ENCODE measurements at places on chromosomes 12 and 14.

- DNase-seq, result peak; percentile 38
These were observed 50.0 kb downstream of the SPRING1 start for GRCh38 chr12:116687888-116688287.

- DNase-seq, result peak; percentile 37
These were observed 26.8 kb downstream of the CCDC177 start for GRCh38 chr14:69547701-69548348.

GRCh38 chr12:68980476-68981212 lies 47.7 kb upstream of the CPM start:
- DNase-seq, result no peak

GRCh38 chr12:94599189-94599588 lies 51.2 kb downstream of the TMCC3 start:
- DNase-seq, result no peak

- DNase-seq, result no peak
These were observed 380.1 kb downstream of the ZFP36L1 start for GRCh38 chr14:68412505-68413465.

DNA sequence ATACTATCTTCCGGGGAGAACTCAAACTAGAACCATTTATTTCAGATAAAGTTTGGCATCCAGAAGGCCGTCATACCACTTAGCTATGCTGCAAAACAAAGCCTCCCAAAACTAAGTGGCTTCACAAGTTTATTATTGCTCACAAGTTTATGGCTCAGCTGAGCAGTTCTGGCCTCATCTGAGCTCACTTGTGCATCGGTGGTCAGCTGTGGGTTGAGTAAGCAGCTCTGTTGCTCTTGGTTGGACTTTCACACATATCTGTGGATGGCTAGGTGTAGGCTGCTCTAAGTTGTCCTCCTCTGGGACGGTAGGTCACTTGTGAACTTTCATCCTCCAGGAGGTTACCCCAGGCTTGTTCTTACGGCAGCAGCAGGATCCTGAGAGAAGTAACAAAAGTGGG lies 162.7 kb downstream of the BTG1 start:
- no peak for DNase-seq

- no peak for DNase-seq
These were observed 18.7 kb downstream of the RCOR1 start for GRCh38 chr14:102610968-102611811.

- DNase-seq, result no peak
These were observed 203.8 kb downstream of the RASSF9 start for GRCh38 chr12:85632390-85632789.

- DNase-seq, result no peak
These were observed 50.0 kb upstream of the TCL1A start for GRCh38 chr14:95763875-95764274.

DNA sequence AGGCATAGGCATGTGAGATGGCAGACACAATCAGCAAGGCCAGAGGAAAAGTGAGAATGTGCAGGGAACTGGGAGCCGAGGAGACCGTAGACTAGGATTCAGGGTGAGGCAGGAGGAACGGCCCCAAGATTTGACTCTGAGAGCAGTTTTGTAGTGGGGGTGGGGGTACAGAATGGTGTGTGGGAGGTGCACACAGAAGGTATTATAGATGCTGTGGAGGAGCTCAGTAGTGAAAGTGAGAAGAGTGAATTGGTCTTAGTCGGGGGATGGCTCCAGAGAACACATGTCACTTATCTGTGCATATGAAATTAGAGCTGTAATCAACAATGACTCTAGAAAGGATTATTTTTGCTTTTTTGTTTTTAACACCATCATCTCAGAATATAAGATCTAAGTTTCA lies 11.9 kb downstream of the ZNF664 start:
- DNase-seq, result no peak

DNA sequence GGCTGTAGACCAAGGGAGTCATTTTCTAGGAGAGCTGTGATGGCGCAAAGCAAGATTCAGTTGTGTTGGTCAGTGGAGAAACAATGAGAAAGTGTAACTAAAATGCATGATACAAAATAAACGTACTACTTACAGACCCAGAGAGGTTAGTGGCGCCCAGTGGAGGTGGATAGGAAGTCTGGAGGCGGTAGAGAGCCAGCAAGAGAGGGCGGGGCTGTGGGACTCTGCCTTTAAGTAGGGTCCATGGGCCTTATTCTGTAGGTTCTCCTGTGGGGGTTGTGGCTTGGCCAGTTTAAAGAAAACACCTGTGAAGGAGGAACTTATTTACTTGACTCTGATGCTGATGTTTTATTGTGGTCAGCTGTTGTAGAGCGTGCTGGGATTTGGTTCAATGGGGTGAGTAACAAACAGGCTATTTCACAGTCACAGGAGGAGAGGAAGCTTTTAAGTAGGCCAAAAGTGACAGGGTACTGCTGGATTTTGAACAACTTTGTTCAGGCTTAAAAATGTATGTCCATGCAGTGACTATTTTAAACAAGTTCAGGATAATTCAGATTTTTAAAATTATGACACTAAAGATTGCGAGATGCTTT lies 1097.7 kb downstream of the TMTC2 start:
- DNase-seq, result no peak

DNA sequence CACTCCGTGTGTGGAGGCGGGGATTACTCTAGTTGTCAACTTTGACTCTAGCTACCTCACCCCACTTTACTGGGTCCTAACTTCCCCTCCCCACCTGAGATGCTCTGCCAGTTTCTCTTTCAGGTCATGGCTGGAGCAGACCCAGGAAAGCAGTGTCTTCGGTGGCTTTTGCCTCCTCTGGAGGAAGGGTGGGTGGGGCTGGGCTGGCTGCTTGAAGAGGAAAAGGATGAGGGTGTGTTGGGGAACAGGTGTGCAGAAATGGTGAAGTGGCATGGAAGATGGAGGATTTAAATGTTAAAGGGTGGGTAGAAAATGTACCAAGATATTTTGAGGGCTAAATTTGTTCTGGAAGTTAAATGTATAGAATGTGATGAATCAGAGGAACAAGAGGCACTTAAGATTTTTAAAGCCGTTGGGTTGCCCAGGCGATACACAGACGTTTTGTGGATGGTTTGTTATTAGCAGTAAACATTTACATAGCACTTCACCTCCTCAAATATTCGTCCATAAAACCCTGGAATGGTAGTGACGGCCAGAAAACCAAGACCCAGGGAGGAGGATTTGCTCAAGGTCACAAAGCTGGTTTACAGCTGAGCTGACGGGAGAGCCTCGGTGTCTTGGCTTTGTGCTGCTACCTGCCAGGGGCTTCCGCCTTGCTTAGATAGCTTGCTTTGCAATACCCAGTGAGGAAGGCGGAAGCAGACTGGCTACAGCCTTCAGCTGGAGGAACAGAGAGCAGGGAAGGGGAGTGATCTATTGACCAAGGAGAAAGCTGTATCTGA lies 72.2 kb upstream of the PRMT8 start:
- no peak for DNase-seq

DNA sequence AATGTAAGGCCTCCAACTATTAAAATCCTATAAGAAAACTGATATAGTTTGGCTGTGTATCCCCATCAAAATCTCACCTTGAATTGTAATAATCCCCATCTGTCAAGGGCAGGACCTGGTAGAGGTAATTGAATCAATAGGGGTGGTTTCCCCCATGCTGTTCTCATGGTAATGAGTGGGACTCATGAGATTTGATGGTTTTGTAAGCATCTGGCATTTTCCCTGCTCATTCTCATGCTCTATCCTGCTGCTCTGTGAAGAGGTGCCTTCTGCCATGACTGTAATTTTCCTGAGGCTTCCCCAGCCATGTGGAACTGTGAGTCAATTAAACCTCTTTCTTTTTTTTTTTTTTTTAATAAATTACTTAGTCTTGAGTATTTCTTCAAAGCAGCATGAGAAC lies 31.9 kb downstream of the TSPAN19 start:
- no peak for DNase-seq

- no peak for DNase-seq
These were observed 152.0 kb downstream of the BCAT1 start for GRCh38 chr12:24796876-24797275.

DNA sequence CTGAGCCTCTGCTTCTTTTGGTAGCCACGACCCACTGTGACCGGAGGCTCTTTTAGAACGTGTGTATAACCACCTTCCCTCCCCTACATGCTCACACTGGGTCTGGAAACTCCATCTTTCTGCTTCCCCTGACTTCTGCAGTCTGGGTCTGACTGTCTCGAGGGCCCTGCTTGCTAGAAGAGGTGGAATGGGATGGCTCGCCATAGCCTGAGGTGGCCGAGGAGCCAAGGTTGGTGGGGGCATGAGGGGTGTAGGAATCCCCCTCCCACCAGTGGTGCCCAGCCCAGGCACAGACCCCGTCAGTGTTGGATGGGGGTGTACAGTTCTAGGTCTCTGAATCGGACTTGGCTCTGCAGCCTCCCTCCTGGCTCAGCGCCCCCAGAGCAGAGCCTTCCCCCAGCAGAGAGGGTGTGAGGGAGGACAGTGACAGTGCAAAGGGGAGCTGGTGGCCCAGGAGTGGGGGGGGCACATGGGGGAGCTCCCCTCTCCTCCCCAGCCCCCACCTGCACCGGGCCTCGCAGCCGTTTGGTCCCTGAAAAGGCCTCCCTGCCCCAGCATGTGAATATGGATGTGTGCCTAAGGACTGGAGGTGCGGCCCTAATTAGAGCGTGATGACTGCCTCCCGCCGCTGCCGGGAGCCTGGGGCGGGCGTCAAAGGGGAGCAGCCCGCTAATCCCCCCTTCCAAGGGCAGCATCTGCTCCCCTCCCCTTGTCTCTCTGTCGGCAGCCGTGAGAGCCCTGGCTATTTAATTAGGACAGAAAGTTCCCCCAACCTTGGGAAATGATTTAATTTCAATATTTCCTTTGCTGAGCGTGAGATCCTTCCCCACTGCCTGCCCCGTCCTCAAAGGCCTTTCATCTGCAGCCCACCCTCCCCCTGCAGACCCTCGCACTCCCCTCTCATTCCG lies 196.2 kb upstream of the C14orf180 start:
- DNase-seq, result no peak

DNA sequence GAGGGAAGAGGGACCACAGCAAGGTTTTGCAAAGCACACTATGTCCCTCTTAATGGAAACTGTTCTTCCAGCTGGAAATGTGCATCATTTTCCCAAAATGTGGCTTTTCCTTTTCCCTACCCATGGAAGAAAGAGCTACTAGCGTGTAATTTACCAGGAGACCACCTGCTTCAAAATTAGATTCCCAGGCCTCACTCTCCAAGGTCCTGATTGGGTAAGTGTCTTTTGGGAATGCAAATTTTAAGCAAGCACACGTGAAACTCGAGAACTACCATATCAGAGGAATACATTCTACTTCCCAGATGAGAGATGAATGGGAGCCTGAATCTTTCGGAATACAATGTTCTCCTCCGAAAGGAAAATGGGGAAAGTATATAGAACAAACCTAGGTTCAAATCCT lies 201.6 kb upstream of the NOS1 start:
- DNase-seq, result no peak

DNA sequence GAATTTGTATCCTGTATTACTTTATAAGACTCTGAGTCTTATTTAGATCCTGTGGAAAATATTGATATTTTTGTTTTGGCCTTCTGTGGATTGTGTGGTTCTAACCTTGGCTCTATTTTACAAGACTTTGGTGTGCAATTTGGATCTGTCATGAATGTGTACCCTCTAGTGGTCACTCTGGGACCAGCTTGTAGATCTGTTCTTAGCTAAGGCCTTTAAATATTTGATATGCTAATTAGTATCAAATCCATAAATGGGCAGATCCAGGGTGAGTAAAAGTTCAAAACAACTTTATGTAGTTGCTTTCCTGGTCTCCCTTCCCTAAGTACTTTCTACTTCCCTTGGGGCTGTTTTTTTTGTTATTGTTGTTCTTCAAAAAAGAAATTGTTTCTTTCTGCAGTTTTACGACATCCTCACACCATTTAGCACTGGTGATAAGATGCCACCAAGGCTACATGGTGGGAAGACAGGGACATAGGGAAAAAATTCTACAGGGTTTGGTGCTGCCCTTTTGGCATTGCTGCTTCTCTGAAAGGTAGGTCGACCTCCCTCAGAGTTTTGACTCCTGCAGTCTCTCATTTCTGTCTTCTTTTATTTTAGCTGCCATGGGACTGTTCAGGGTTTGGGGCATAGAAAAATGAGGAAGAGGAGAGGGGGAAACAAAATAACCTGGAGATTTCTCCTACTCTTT lies 238.5 kb downstream of the GPHN start:
- no peak for DNase-seq

DNA sequence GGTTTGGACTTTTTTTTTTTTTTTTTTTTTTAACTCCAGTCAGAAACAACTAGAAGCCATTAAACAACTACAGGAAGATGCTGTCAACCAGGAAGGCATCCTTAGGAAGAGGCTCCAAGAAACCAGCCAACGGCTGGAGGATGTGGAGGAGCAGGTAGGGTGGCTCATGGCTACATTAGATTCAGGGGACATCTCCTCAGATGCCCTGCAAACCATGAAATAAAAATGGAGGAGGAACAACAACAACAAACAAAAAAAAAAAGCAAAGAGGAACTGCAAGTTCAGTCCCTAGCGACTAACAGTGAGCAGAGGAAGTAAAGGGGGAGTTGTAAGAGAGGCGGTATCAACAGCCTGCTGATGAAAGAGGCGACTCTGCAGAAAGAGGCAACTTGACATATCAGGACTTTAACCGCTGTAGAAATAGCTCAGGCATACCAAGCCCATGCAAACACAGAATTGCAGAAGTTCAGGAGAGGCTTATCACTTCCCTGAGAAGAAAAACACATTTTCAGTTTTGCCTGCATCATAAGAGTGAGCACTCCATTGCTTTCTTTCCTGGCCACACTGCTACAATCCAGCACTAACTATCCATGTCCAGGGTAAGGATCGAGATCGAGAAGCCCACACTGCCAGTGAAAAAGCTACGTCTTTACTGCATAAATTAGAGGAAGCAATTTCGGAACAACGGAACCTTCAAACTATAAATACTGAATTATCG lies 103.5 kb upstream of the BCAT1 start:
- peak; percentile 34 for DNase-seq

- no peak for DNase-seq
These were observed 420 bp upstream of the OTUB2 start for GRCh38 chr14:94025720-94026119.

- DNase-seq, result no peak
These were observed 7.8 kb upstream of the OTUB2 start for GRCh38 chr14:94018308-94018707.

GRCh38 chr14:23629204-23629603 lies 7.0 kb upstream of the DHRS2 start:
- DNase-seq, result no peak

- DNase-seq, result no peak
These were observed 13.9 kb upstream of the HOXC13 start for GRCh38 chr12:53924521-53925405.

- no peak for DNase-seq
These were observed 2.5 kb downstream of the SSPN start for GRCh38 chr12:26197832-26198231.

- peak; percentile 50 for DNase-seq
These were observed 11.4 kb upstream of the DNAL1 start for GRCh38 chr14:73633116-73634010.

GRCh38 chr12:124774054-124774461 lies 89.6 kb downstream of the SCARB1 start:
- DNase-seq, result peak; percentile 35

GRCh38 chr12:126191031-126191891 lies 1126.0 kb downstream of the AACS start:
- no peak for DNase-seq

- DNase-seq, result no peak
These were observed 159.6 kb upstream of the PZP start for GRCh38 chr12:9367828-9368227.

- DNase-seq, result no peak
These were observed 10.9 kb upstream of the HVCN1 start for GRCh38 chr12:110699591-110700445.
